ENCODE measurements at places on chromosomes 2 and 18.
A peak's percentile ranks its signal among the peaks of the same experiment; 100 is the strongest.

- DNase-seq = no peak
Observed at GRCh38 chr2:106356291-106356690, 111.9 kb downstream of the RGPD3 start.

GRCh38 chr2:230130668-230131364 is 62.1 kb upstream of the SLC16A14 start:
- no peak for DNase-seq

GRCh38 chr2:226699321-226699720 is 100.3 kb downstream of the IRS1 start:
- no peak for DNase-seq

DNA sequence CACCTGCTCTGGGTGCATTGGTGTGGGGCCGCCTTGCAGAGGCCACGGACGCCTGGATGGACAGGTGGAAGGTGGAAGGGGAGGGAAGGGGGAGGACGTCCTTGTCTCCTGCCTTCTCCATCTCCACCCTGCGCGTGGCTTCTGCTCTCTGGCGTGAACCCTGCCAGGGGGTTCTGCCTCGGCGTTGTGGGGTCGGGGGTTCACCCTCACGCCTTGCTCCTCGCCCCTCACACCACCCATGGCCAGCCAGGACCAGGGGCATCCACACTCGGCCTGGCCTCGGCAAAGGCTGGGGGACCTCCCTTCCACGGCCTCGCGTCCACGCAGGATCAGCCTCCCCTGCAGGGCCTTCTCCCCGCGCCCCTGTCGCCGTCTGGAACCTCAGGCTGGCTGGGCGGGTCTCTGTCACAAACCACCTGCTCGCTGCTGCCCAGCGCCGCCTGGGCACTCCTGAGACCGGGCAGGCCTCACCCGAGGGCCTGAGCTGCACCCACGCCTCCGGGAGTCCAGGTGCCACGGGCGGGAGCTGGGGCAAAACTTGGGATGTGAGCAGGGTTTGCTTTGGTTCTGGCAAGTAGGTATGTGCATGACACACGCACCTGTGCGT is 655.9 kb downstream of the GALR1 start:
- no peak for DNase-seq

- peak; percentile 67 for DNase-seq
Observed at GRCh38 chr2:44952143-44952805, 10.8 kb downstream of the SIX3 start.

DNA sequence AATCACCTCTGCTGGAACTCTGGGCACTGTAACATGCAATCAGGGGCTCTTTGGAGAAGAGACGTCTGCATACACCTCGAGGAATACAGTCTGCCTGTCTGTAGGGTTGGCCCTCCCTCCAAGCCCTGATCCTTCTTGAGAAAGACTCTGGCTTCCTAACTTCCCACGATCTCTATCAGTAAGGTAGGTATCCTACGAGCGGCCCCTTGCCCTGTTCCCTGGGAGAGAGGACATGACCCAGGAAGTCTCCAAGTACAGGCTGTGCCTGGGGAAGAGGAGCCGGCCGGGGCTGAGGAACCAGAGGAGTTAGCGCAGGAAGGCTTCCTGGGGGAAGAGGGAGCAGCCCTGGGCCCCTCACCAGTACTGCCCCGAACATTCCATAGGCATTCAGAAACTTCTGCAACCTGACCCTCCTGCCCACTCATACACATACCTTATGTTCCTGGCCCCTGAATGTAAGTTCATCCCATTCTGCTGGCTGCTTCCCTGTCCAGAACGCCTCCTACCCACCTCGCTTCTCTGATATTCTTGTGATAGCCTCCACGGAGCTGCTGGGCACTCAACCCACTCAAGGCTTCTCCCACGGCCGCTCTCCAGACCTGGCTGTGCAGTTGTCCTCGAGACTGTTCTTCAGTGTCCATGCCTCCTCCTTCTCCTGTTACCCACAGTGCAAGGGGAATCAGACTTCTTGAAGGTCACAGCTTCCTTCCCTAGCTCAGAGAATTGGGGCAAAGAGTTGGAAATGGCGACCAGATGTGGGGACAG is 116.1 kb downstream of the CYP26B1 start:
- DNase-seq = no peak
